Fibroblast of lung (primary cell): ENCODE measurements at places on chromosomes 16 and 17. TPM values are rescaled to one million over a fixed set of nuclear protein-coding genes. Genes with fewer than 3 reads are reported as not detected.

PDE6G gene
- 0.17 TPM in 1 of 2 replicates, not detected in the other for total RNA-seq

OTOP2 gene
- total RNA-seq = not detected in 2 replicates

ANKRD40CL gene
- total RNA-seq = under 0.01 TPM in 1 of 2 replicates, not detected in the other

HS3ST3B1 gene
- total RNA-seq = 13.4 and 17.2 TPM in 2 replicates

GUCY2D gene
- not detected in 2 replicates for total RNA-seq

ARHGAP44 gene
- 1.5 and 1.7 TPM in 2 replicates for total RNA-seq

RSAD1 gene
- 23.9 and 28.4 TPM in 2 replicates for total RNA-seq

AANAT gene
- total RNA-seq = not detected in 2 replicates

NUP93 gene
- 36.7 and 42.9 TPM in 2 replicates for total RNA-seq

PRSS21 gene
- total RNA-seq = 0.17 and 0.77 TPM in 2 replicates

PNMT gene
- not detected in 2 replicates for total RNA-seq

CPHXL2 gene
- total RNA-seq = not detected in 2 replicates

IRF8 gene
- 0.26 TPM in 1 of 2 replicates, not detected in the other for total RNA-seq

PRR15L gene
- total RNA-seq = not detected in 2 replicates

CACNG4 gene
- not detected in 2 replicates for total RNA-seq

KRT28 gene
- not detected in 2 replicates for total RNA-seq

CRISPLD2 gene
- 34.9 and 37.0 TPM in 2 replicates for total RNA-seq

ZNF385C gene
- total RNA-seq = under 0.01 TPM in 1 of 2 replicates, not detected in the other

BCL6B gene
- total RNA-seq = under 0.01 and 0.50 TPM in 2 replicates

TMEM235 gene
- total RNA-seq = not detected in 2 replicates

ACSM2A gene
- not detected in 2 replicates for total RNA-seq

BOLA2 gene
- 17.5 and 21.8 TPM in 2 replicates for total RNA-seq

TBC1D3 gene
- not detected in 2 replicates for total RNA-seq

KCTD19 gene
- total RNA-seq = under 0.01 and 0.17 TPM in 2 replicates

CD300LD gene
- total RNA-seq = not detected in 2 replicates

PEMT gene
- total RNA-seq = 17.5 and 18.0 TPM in 2 replicates

ABCC3 gene
- total RNA-seq = 20.0 and 34.8 TPM in 2 replicates

TTLL6 gene
- total RNA-seq = under 0.01 and 0.17 TPM in 2 replicates

COQ9 gene
- total RNA-seq = 36.2 and 51.2 TPM in 2 replicates

RTN4RL1 gene
- 0.51 and 0.83 TPM in 2 replicates for total RNA-seq

HSD17B1 gene
- 2.1 and 2.6 TPM in 2 replicates for total RNA-seq

EPX gene
- not detected in 2 replicates for total RNA-seq

MGAT5B gene
- total RNA-seq = 0.17 and 0.26 TPM in 2 replicates

RAI1 gene
- total RNA-seq = 4.1 and 6.6 TPM in 2 replicates

ARHGDIA gene
- total RNA-seq = 61.6 and 95.0 TPM in 2 replicates

P2RX1 gene
- under 0.01 TPM in 2 replicates for total RNA-seq

VTN gene
- total RNA-seq = 0.17 and 0.51 TPM in 2 replicates

CNGB1 gene
- not detected in 2 replicates for total RNA-seq

FBXW10 gene
- total RNA-seq = under 0.01 and 0.17 TPM in 2 replicates

PHOSPHO1 gene
- under 0.01 and 0.17 TPM in 2 replicates for total RNA-seq

CD300H gene
- not detected in 2 replicates for total RNA-seq

TVP23A gene
- under 0.01 and 0.26 TPM in 2 replicates for total RNA-seq
